Activated naive CD8-positive, alpha-beta T cell treated with anti-CD3 and anti-CD28 coated beads, Interleukin-2, amount 50 U/mL, for 24 hours (primary cell): ENCODE measurements at places on chromosomes 3 and 15.

- DNase-seq = no peak
Measured at GRCh38 chr3:99627062-99627826, 11.2 kb upstream of the COL8A1 start.

GRCh38 chr3:186598108-186598784, 14.6 kb upstream of the AHSG start:
- DNase-seq = no peak

GRCh38 chr15:59298225-59298853, 74.3 kb downstream of the MYO1E start:
- peak; percentile 42 for DNase-seq

GRCh38 chr3:143439817-143440216, 320.2 kb downstream of the CHST2 start:
- DNase-seq = no peak

DNA sequence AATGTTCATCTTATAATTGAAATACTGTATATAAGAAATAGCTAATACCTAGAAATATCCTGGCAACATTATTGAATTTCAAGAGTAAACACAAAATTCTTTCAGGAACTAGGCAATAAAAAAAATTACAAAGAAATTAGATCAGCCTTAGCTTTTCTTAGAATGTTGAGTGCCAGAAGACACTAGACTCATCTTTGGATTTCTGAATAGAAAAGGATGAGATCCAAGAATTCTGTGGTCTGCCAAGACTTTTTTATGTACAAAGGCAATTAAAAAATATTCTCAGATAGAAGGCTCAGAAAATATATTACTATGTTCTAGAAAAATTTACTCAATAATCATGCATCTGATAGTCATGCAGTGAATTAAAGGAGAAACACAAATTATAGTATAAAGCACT, 294.5 kb upstream of the CDIN1 start:
- no peak for DNase-seq

- DNase-seq = no peak
Measured at GRCh38 chr3:138260611-138261010, 69.0 kb downstream of the NME9 start.

DNA sequence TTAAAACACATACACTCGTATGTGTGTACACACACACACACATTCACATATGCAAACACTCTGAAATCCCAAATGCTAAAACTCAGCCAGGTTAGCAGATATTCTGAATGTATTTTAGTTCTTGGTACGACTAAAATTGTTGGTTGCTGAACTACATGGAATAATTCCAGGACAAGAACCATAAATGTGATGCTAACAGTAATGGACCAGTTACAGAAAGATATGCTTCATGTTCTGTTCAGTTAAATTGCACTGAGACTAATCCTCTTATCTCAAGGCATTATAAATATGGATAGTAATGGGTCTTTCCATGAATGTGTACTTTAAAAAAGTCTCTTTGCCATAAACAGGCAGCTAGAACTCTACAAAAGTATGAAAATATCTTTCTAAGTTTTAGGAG, 113.3 kb downstream of the FRMD4B start:
- no peak for DNase-seq

DNA sequence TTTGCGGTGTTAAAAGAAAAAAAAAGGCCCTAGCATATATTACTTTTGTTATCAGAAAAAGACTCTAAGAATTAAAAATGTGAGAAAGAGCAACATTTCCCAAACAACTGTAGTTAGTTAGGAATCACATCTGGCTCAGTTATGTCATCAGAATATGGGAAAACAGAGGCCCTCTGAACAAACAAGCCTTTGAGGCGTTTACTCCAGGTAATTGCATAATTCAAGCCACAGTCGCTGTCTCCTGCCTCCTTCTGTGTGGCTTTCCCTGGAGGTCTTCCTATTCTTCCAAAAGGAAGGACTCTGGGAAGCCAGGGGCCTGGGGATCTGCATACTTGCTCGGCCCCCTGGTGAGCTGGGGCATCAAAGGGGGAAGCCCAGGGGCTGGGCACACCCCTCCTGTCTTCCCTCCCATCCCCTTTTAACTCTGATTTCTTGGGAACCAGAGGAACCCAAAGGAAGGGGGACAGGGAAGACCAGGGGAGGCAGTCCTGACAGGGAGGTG, 3.7 kb upstream of the FAM107A start:
- no peak for DNase-seq

- no peak for DNase-seq
Measured at GRCh38 chr15:78406016-78406585, 31.9 kb upstream of the IREB2 start.

GRCh38 chr3:159045279-159045885, 243.5 kb downstream of the MFSD1 start:
- no peak for DNase-seq

DNA sequence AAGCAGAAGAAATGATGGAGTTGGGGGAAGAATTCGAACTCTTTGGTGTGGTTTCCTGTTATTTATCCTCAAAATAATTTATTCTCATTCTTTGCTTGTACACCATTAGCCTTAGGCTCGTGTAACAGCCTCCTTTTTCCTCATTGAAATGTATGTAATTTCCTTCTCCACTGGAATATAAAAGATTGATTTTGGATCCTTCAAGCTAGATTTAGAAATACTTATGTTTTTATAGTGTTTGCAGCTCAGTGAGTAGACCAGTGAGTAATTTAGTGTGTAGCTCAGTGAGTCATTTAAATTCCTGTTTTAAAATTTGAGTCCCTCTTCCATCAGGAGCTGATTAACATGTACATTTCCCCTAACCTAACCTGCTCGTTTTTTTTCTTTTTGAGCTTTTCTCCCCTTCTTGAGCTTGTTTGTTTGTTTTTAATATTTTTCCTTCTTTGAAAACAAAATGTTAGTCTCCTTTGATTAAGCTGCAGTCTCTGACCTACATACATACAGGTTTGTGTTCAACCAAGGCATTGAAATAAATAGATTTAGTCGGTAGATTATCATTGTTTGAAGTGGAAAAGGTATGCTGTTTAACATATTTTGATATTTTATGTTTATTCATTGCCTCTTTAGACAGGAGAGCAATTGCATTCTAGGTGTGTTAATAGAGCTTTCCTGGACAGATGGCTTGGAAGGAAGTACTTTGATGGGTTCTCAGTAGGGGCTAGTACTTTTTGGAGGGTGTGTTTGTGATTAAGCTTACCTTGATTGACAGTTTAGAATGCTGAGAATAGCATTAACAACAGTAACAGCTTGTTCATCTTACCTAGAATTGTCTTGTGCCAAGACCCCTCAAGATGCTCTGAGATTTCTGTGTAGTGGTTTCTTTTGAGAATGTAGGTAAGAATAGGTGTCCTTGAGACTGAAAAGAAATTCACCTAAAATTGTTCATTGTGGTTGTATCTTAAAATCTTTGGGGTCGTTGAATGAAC, 5.9 kb downstream of the USP3 start:
- DNase-seq = no peak

DNA sequence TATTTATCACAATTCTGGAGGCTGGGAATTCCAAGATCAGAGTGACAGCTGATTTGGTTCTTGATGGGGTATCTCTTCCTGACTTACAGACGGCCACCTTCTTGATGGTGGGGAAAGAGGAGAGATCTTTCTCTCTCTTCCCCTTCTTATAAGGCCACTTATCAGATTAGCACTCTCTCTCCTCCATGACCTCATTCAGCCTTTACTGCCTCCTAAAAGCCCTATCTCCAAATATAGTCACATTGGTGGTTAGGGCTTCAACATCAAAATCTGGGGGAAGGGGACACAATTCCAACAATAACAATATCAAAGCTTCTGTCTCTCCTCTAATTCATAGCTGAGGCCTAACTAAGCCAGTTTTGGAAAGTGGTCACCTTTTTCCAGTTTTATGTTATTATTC, 91.7 kb upstream of the MBNL1 start:
- no peak for DNase-seq

DNA sequence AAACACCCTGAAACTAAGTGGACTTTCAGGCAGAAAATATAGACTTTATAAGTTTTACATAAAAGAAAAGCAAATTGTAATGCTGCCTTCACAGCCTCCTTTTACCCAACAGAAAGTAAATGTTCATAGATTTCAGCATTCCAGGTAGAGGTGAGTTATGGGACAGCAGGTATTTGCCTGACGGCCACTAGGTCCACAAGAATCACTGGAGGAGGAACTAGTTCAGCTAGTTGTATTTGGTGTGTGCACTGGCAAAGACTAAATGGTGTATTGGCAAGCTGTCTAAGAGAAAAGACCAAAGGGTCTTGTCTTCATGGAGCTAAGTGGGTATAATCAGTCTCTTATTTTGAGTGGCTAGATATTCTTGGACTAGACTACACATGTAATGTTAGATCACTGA, 34.2 kb downstream of the ZNF654 start:
- DNase-seq = no peak

- no peak for DNase-seq
Measured at GRCh38 chr3:39144095-39144747, 9.2 kb downstream of the CSRNP1 start.

DNA sequence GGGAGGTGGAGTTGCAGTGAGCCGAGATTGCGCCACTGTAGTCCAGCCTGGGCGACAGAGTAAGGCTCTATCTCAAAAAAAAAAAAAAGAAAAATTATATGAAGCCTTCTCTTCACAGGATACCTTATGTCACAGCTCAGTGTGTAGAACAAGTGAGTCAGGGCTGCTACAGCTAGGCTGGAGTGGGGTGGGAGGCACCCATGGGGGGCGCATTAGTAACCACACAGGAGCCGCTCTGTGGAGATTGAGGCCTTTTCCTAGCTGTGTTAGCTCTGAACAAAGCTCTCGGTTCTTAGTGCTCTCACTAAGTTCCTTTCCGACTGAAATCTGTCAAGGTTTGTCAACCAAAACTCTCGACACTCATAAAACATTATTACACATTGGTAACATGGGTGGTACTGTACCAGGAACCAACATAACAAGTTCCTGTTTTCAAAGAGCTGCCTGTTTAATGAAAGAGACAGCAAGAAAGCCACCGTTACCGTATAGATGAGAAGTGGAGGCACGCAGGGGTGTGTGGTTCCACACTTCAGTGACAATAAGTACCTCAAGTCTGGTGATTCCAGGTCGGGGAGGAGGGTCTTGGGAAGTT, 4.5 kb downstream of the LRRC31 start:
- peak; percentile 16 for DNase-seq

DNA sequence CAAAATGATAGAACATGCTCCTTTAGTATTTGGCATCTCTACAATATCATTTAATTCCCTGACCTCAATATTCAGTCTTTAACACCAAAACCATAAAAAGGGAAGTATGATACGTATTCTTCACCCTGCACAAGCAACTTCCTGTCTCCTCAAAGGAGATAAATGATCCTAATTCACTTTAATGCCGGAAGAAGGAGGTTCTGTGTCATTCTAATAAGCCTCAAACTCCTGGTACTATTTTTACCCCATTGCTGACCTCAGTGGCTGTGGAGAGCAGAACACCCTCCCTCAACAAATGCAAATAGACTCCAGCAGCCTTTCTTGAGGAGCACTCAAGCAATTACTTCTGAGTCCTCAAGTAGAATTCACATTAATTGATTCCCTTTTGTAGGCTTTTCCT, 173.3 kb downstream of the TMEM108 start:
- DNase-seq = no peak

DNA sequence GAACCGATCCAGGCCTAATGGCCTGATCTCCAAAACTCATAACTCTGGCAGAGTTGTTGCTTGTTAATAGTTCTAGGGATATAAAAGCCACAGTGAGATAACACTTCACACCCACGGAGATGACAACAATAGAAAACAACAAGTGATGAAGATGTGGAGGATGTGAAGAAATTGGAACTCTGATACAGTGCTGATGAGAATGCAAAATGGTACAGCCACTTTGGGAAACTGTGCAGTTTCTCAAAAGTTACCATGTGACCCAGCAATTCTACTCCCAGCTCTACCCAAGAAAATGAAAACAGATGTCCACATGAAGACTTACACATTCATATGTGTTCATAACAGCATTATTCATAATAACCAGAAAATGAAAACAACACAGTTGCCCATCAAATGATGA, 3.8 kb downstream of the CMTM7 start:
- DNase-seq = no peak

DNA sequence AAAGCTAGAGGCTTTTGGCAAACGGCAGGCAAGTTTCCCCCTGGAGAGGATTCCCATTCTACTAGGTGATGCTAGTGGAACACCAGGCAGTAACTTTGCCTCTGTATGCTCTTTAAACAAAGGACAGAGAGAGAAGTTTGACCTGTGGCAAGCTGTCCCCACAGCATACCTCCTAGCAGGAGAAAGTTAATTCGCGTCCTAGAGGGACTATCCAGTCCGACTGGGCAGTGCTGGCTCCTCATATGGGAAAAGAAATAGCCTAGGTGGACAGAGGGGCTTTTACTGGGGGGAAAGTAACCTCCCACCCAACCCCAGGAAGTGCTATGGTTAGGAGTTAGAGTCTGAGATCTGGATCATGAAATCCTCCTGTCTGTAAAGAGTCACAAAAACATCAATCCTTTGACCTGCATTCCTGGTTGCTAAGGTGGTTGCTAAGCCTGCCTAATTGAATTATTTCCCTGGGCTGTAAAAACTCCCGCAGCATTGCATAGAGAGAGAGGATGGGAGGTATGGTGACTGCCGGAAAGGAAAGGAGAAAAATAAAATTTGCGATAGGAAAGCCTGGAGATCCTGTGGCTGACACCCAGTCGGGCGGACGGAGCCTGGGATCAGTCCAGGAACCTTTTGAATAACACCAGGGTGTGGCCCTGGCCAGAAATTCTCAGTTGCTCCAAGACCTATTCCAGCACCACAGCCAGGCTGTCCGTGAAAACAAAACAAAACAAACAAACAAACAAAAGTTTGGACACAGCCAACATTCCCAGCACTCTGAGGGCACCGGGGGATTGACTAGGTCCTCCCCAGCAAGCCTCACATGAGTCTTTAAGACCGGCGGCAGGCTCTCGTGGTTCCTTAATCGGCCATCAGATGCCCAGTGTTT, 67.7 kb upstream of the ATP11B start:
- no peak for DNase-seq

GRCh38 chr15:25850154-25851111, 12.7 kb downstream of the ATP10A start:
- DNase-seq = peak; percentile 71

DNA sequence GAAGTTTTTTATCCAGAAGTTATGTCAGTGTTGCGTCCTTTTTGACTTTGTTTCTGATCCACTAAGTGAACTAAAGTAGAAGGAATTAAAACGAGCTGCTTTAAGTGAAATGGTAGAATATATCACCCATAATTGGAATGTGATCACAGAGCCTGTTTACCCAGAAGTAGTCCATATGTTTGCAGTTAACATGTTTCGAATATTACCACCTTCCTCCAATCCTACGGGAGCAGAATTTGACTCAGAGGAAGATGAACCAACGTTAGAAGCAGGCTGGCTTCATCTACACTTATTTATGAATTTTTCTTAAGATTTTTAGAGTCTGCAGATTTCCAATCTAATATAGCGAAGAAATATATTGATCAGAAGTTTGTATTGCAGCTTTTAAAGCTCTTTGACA, 57.6 kb downstream of the DNAH1 start:
- no peak for DNase-seq

GRCh38 chr3:152190636-152191183, 78.0 kb upstream of the MBNL1 start:
- DNase-seq = no peak

- no peak for DNase-seq
Measured at GRCh38 chr3:193874512-193874911, 261.4 kb upstream of the HES1 start.

- no peak for DNase-seq
Measured at GRCh38 chr3:127337001-127337400, 49.2 kb upstream of the PRR20G start.

- DNase-seq = no peak
Measured at GRCh38 chr3:183870563-183870962, 14.1 kb downstream of the PARL start.

- no peak for DNase-seq
Measured at GRCh38 chr3:474828-475227, 278.3 kb downstream of the CHL1 start.
